Activated CD4-positive, alpha-beta T cell treated with anti-CD3 and anti-CD28 coated beads, Interleukin-2, amount 50 U/mL, for 4 hours (primary cell): ENCODE measurements at places on chromosomes 16 and 17.

DNA sequence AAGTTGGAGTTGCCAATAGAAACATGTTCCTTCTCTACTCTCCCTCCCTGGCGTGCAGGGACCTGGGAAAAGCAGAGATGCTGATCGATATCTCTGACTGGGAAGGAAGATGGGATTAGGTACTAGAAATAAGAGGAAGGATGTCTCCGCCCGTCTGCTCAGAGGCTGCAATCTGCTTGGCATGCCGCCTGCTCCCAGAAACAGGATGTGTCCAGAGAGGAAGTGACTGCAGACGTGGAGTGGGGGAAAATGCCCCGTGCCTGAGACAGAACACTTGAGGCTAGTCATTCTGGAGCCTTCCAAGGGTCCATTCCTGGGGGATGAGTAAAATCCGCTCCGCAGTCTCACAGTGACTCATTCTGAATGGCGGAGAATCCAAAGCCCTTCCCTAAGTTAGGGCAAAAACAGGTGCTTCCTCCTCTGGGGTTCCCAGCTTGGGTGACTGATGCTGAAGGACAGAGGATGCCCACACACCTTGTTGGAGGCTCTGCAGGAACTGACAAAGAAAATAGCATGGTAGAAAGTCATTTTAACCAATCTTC is 45.0 kb upstream of the SMURF2 start:
- DNase-seq: no peak

DNA sequence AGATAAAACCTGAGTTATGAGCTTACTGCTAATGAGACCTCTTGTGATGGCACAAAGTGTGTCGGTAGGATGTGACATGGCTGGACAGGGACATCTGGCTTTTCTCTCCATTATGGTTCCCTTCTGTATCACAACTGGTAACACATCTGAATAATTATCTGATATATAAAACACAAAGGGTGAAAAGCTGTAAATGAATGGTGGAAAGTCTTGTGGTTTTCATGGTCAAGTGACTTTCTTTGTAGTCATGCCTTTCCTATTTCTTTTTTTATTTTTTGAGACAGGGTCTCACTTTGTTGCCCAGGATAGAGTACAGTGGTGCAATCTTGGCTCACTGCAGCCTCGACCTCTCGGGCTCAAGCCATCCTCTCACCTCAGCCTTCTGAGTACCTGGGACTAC is 35.3 kb upstream of the ZFHX3 start:
- no peak for DNase-seq

DNA sequence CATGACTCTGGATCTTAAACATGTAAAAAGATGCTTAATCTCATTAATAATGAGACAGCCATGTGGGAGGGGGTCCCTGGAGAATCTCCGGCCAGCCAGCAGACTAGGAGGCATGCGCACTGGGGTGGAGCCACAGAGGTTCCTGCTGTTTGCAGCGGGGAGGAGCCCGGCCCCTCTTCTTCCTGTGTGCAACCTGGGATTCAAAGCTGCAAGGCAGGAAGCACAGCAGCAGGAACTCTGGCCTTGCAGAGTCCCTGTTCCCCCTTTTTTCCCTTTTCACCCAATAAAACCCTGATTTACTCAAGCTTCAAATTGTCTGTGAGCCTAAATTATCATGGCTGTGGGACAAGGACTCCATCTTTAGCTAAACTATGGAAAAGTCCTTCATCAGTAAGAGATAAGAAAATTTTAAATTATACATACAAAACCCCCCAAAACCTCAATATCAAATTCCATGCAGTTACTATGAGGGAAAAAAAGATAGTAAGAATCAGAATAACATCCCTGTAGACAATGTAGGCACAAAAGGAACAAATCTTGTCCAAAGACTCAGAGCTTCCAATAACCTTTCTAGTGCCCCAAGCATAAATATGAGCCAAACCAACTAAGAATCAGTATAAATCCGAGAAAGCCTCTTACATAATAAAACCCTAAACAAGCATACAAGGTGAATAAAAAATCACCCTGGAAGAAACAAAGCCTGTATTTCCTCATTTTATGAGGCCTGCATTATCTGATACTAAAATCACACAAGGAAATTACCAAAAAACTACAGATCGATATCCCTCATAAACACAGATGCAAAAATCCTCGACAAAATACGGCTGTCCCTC is 12.1 kb downstream of the CFDP1 start:
- no peak for DNase-seq

GRCh38 chr16:23401139-23401538 is 51.9 kb downstream of the COG7 start:
- DNase-seq: no peak

GRCh38 chr17:82243648-82244412 is 15.0 kb downstream of the SLC16A3 start:
- DNase-seq: no peak

GRCh38 chr16:48635199-48635718 is 25.3 kb upstream of the N4BP1 start:
- DNase-seq: no peak

DNA sequence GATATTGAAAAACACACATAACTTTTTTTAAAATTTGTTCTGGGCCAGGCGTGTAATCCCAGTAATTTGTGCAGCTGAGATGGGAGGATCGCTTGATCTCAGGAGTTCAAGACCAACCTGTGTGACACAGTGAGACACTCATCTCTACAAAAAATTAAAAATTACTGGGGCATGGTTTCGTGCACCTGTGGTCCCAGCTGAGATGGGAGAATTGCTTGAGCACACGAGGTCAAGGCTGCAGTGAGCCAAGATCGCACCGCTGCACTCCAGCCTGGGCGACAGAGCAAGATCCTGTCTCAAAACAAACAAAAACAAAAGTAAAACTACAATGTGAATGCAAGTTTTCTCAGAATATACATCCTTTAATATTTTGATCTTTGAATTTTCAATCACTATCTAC is 15.1 kb downstream of the C16orf54 start:
- DNase-seq: no peak

DNA sequence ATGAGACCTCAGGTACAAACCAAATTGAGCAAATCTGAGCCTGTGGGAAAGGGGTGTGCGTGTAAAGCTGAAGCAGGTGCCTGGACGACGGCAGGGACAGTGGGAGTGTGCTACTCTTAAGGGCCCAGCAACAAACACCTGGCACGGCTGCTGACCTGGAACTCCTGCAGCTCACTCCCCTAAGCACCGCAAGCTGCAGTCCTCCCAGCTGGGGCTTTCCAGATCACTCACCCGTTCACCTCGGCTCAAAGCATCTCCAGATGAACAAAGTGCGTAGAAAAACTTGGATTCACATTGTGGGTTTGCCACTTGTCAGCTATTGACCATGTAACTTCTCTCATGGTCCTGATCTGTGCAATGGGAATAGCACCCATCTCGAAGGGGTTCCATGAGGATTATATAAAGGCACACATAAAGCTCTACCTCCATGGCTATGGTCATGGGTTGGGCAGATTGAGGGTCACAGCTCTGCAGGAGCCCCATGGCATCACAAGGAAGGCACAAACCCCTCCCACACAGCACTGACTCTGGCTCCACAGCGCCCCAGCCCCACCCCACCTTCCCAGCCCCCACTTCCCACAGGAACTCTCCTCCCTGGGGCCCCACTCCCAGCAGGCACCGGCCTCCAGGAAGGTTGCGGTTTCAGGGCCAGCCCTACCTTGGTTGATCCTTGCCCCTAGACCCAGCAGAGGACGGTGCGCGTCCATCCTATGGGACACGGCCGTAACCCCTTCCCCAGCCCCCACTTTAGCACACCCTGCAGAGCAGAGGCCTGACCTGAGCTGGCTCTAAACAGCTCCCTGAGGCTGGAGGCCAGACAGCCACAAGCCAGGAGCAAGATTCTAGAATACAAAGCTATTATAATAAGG is 21.9 kb downstream of the ST3GAL2 start:
- DNase-seq: no peak

- DNase-seq: no peak
Measured at GRCh38 chr17:57682701-57683100, 62.4 kb downstream of the CCDC182 start.

- no peak for DNase-seq
Measured at GRCh38 chr17:75881678-75882454, 3.5 kb upstream of the TRIM47 start.

DNA sequence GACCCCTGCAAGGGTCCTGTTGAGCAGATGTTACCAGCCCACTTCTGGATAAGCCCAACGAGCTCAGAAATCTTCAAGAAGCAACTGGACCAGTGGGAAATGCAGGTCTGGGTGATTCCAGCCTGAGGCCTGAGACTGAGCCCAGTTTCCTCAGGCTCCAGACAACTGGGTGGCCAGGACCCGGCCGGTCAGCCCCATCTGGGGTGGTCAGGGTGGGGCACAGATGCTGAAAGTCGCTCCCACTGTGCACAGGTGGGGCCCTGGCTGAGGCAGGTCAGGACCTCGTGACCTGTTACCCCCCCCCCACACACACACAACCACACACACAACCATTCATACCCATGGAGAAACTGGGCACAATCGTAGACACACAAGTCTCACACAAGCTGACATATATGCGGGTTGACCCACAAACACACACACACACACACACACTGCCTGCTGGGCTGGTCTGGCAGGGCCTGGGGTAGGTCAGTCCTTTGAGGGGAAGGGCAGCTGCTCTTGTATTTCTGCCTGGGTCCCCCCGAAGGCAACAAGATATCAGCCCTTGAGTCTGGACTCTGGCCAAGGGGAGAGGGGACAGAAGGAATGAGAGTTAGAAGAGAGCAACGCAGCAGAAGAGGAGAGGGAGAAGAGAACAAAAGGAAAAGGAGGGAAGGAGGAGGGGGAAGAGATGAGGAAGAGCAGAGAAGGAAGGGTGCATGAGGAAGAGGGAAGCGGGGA is 99.0 kb upstream of the CDH5 start:
- DNase-seq: no peak

GRCh38 chr16:10740845-10741208 is 2.8 kb upstream of the NUBP1 start:
- no peak for DNase-seq

GRCh38 chr16:3492356-3492755 is 2.9 kb downstream of the C16orf90 start:
- DNase-seq: no peak

DNA sequence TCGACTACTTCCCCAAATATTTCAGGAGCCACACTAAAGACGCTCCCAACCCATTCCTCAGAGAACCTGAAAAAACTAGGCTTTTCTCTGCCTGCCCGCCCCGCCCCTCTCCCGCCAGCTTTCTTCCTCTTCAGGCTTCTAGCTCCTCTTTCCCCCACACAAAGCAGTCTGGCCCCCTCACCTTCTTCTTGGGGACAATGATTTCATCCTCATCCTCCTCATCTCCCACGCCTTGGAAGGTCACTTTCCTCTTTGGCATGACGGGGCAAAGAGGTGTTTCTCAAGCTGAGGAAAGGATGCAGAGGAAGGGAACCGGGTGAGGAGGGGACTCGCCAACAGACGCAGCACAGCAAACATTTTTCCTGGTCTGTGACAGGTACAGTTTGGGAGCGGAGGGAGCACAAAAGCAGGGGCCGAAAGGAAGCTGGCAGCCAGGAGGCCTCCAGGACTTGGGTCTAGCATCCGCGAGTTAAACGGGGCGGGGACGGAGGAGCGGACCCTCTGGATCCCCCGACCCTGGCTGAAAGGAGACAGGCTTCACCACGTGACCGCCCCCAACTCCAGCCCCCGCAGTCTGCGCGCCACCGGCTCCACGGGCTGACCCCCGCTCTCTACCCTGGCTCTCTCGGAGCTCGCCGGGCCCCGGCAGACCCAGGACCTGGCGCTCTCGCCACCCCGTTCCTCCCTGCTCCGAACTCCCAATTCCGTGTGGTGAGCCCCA is 525 bp downstream of the CD2BP2 start:
- no peak for DNase-seq

DNA sequence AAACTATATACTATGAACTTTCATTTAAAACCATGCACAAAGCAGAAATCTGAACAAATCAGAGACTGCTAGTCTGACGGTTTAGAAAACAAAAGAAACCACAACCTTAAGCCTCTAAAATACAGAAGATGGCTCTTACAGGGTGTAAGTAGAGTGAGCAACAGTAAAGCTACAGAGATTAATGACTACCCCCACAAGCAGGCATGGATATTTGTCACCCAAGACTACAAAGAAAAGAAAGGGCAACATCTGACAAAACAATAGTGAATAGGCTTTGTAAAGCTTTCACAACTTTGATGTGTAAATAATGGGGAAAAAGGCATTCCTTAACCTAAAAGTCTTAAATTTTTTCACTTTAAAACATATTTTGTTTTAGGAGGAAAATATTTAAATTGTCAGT is 75.0 kb downstream of the SPAG9 start:
- no peak for DNase-seq

DNA sequence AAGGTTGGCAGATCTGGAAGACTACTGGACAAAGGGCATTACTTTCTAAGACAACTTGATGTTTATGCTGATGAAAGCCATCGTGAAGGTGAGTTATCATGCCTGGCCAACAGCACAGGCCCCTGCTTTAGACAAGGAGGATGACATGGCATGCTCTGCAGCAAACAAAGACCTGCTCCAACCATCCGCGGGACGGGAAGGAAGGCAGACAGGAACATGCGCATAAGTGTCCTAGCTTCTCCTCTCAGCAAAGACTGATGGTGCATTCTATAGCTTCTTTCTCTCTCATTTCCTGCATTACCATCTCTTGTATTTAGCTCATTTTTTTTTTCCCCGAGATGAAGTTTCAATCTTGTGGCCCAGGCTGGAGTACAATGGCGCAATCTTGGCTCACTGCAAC is 5.4 kb downstream of the NPLOC4 start:
- no peak for DNase-seq

DNA sequence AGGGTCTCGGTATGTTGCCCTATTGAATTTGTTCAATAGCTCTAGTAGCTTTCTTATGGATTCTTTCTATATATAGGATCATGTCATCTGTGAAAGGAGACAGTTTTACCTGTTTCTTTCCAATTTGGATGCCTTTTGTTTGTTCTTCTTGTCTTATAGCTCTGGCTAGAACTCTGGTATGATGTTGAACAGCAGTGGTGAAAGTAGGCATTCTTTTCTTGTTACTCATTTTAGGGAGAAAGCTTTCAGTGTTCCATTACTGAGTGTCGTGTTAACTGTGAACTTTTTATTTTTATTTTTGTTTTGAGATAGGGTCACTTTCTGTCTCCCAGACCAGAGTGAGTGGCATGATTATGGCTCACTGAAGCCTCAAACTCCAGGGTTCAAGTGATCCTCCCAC is 21.2 kb downstream of the EFCAB5 start:
- no peak for DNase-seq

- no peak for DNase-seq
Measured at GRCh38 chr17:10420811-10421210, 939 bp downstream of the MYH8 start.

GRCh38 chr17:31437720-31438400 is 46.4 kb downstream of the RAB11FIP4 start:
- no peak for DNase-seq

GRCh38 chr17:75459590-75460267 is 3.3 kb downstream of the TMEM94 start:
- DNase-seq: no peak
